ENCODE measurements at places on chromosomes 2 and 18.

DNA sequence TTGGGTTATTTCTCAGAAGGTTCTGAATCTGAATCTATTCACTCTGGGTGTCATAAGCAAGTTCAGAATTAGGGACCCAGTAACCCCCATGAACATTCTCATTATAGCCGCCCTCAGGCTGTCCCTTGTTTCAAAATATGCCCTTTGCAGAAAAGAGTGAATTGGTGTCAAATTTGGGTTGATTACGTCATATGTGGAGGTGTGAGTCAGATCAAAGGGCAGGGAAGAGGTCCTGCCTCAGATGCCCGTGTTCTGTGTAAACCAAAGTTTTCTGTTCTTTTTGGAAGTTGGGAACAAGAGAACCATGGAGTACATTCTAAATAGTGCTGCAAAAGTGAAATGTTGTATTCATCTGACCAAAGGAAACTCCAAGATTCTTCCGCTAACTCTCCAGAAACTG lies 5.8 kb downstream of the FAM110C start:
- DNase-seq: no peak

GRCh38 chr2:9018534-9018933 lies 15.1 kb upstream of the MBOAT2 start:
- no peak for DNase-seq

GRCh38 chr2:39730685-39731302 lies 48.3 kb downstream of the THUMPD2 start:
- no peak for DNase-seq

- peak; percentile 11 for DNase-seq
Observed at GRCh38 chr2:54665436-54665856, 58.0 kb upstream of the EML6 start.

DNA sequence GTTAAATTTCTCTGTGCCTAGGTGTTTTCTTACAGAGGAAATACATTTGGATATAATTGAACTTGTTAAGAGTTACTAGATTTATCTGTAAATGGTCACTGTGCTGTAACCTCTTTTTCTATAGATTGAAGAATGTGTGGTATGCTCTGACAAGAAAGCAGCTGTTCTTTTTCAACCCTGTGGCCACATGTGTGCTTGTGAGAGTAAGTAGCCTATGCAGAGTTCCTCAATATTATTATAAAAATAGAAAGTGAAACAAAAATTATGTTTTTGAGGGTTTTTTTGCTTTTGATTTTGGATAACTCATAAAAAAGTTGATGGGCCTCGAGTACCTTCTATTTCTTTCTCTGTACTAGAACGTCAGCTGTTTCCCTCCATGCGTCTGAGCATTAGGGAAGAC lies 112.4 kb downstream of the MIB1 start:
- DNase-seq: no peak

DNA sequence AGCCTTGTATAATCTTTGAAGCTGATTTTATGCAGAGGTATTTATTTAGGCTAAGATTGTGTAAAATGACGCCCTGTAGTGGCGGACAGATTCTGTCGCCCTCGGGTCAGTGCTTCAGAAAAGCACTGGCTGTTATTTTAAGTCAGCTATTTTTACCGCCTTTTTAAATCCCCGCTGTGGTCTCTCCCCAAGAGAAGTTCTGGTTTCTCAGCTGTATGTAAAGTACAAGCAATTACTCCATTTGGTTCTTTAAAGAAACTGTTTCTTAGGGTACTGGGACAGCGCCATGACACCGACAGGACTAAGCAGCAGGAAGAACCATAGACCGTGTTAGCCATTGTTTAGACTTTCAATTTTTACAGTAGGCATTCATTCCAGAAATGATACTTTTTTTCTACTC lies 65.0 kb downstream of the UGGT1 start:
- no peak for DNase-seq

DNA sequence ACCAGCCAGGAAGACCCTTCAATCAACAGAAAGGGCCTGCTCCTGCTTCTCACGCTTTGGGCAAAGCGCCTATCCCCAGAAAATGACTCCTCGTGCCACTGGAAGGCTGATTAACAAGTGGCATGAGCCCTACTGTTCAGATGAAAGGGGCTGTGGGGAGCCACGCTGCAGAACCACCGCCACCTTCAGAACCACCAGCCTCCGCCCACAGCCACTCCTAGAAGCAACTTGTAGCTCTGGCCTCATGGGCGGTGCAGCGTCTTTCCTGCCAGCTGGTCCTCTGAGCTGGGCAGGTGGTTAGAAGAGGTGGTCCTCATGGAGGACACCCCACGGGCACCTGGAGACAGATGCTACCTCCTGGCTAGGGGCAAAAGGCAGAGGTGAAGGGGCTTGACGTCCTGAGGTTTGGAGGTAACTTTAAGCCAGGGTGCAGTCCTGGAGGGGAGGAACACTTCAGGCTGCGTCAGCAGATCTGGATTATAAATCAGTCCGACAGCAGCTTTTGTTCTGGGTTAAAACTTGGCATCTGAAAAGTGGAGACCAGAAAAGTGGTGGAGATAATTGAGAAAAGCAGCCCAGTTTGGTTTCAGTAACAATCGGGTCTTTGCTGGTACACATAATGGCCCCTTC lies 861 bp upstream of the SEMA4C start:
- peak; percentile 67 for DNase-seq

GRCh38 chr18:398935-399630 lies 101.4 kb downstream of the COLEC12 start:
- no peak for DNase-seq

- no peak for DNase-seq
Observed at GRCh38 chr2:75493230-75493629, 67.5 kb downstream of the EVA1A start.

GRCh38 chr2:230827774-230828271 lies 36.9 kb upstream of the ITM2C start:
- no peak for DNase-seq

GRCh38 chr2:65420712-65421431 lies 11.5 kb downstream of the SPRED2 start:
- DNase-seq: no peak

GRCh38 chr2:31020713-31021112 lies 117.5 kb downstream of the GALNT14 start:
- DNase-seq: no peak

GRCh38 chr2:181850936-181851560 lies 40.5 kb upstream of the ITPRID2 start:
- DNase-seq: no peak

- no peak for DNase-seq
Observed at GRCh38 chr2:144331674-144332355, 188.1 kb downstream of the ZEB2 start.

GRCh38 chr2:118814368-118814767 lies 33.1 kb downstream of the EN1 start:
- DNase-seq: no peak

- no peak for DNase-seq
Observed at GRCh38 chr2:64201151-64201550, 56.9 kb upstream of the PELI1 start.

DNA sequence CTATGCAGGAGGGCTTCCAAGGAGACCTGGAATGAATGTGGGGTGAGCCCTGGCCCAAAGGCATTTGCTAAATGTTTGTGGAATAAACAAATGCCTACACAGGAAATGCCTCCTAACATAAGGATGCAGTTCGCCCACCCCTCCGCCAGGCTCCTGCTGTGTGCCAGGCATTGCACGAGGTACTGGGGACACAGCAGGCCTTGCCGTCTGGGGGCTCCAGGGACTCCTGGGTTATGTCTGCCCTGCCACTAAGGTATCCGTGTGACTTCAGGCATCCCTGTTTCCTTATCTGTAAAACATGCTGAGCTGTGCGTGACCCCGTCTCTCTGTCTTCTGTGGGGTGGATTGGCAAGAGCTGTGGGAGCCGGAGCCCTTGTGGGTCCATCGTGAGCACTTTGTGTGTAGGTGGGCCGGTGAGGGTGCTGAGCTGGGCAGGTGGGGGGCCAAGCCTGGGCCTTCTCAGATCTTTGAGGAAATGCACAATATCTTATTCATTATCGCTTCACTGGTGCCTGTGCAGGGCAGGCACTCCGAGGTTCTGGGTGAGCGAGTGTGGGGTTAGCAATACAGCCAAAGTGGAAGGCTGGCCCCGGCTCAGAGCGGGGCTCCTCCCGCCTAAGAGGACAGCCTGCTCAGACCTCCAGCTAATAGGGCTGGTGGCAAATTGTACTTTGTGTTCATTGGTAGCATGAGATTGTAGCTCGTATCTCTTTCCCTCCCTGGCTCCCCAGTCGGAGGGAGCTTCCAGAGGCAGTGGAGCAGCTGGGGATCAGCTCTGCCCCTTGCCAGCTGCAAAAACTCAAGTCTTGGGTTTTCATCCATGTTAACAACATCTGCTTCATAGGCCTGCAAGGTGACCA lies 126.8 kb downstream of the GLI2 start:
- no peak for DNase-seq

- peak; percentile 81 for DNase-seq
Observed at GRCh38 chr2:64330281-64331113, 123.5 kb upstream of the LGALSL start.

GRCh38 chr2:30978854-30979253 lies 159.4 kb downstream of the GALNT14 start:
- DNase-seq: no peak

DNA sequence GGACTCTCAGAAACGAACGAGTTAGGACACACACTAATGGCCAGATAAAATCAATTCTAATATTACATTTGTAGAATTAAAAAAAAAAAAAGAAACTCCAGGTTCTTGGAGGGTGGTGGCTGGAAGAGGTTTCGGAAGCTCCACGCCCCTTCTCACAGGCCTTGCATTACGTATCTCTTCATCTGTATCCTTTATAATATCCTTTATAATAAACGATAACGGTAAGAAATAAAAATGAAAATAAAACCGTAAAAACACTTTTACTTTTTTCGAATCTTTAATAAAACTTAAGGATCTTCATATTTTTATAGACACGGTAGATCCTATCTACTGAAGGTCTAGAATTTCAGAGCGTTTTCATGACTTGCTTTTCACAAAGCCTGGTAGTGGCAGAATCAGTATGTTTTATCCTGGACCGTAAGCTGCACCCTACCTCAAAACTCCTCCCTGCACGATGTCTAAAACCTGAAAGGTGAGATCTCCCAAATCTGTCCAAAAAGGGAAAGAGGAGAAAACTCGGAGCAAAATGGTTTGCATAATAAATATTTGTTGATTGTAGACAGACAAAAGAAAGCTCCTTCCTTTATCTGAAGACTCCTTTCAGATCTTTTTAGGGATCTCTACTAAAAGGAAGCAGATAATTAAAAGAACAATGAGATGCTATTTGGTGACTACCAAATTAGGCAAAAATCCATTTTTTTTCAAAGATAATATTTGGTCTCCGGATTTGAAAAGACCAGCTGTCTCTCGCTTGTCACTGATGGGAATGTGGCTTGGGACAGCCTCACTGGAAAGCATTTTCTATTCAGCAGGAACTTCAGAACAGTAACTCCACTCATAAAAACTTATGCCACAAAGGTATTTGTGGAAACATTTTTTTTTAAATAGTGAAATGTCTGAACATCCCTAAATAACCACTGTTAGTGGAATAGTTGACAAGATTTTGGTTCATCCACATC lies 2.0 kb upstream of the CXCR4 start:
- DNase-seq: no peak

DNA sequence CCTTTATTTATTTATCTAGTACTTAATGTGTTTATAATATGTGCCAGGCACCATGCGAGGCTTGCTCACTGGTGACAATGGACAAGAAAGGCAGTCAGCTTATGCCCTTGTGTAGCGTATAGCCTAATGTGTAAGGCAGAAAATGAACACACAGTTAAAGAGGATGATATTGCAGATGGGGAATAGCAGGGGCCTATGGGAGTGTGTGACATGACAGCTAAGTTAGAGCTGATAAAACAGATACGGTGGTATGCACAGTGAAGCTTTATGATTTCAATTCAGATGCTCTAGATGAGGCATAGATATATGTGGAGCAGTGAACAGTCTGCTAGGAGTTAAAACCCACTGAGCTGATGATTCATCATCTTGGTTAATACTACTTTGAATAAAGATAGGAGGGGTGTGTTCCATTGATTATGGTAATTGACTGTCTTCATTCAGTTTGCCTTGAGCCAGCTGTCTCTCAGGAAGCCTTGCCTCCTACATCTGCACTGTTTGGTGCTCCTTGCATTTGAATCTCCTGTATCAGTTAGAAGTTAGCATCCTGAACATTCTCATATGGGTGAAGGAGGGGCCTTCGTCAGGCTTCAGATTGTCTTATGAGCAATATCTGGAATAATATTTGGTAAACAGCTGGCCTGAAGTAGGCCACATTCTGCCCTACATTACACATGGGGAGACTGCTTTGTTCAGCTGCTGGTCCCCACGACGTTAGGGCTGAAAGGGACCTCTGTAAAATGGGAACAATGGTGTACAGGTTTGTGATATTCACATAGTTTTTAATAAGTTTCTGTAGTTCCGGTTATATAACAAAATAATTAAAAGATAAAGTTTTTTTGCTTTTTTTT lies 13.2 kb downstream of the MAP4K4 start:
- DNase-seq: no peak

DNA sequence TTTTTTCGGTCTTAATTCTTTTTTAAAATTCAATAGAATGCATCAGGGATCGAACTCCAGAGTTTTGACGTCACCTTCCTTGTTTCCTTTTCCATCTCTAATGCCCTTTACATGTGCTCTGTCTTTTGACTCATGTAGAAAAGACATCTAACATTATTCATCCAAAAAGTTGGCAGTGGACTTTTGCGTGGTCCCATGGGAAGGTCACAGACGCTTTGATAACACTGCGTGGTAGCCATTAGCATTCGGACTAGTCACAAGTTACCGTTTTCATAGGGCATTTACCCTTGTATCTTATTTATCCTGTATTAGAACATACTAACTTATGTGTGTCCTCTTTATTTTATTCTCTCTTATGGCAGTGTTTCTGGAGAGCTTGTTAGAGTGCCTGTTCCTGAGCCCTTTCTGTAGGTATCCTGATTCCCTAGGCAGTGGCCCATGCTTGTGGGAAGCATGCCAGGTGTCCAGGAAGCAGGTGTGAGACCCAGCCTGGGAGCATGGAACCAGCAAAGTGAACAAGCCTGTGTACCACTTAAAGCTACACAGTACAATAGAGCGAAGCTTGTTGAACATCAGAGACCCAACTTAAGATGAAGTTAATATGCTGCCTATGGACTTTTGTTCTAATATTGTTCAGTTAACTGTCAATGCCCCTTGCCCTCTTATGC lies 73.6 kb upstream of the RBM44 start:
- DNase-seq: no peak

DNA sequence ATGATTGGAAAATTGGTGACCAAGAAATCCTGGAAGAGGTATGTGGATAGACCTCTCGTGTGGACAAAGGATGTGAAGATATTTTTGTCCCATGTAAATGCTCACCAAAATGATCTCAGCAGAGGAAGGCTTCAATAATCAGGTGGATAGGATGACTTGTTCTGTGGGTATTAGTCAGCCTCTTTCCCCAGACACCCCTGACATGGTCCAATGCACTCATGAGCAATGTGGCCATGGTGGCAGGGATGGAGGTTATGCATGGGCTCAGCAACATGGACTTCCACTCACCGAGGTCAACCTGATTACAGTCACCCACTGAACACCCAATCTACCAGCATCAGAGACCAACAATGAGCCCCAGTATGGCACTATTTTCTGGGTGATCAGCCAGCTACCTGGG lies 20.2 kb downstream of the CHRNA1 start:
- DNase-seq: no peak

GRCh38 chr2:159175927-159176326 lies 110.6 kb downstream of the WDSUB1 start:
- DNase-seq: no peak
